Hindlimb muscle (tissue), 1 donor: ENCODE measurements at places on chromosomes 6 and 20.

DNA sequence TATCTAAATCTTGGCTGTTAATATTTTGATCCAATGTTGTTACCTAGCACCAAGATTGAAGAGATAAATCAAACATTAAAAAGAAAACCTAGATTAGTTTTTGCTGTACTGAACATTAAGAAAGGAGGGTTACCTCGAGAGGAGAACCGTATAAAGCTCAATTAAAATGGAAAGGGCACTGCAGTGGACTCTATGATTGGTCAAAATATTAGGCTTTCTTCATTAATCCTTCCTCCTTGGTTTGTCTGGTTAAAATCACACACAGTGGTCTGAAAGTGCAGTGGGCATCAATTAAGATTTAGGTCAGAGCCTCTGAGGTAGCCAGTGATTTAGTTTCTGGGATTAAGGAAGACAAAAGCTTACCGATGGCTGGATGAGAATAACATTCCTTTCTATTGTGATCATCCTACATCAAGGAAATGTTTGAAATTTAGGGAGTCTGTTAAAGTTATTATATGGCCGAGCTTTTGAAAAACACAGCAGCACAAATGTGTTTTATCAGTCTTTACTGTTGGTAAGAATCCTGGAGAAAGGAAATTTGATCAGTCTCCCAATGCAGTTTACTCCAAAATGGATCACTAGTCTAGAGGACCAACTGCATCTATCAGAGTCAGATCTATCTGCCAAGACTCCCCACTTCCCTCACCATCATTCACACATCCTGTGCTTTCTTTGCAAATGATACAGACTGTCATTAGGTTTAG lies 134.6 kb upstream of the NEDD9 start:
- DNase-seq = no peak

DNA sequence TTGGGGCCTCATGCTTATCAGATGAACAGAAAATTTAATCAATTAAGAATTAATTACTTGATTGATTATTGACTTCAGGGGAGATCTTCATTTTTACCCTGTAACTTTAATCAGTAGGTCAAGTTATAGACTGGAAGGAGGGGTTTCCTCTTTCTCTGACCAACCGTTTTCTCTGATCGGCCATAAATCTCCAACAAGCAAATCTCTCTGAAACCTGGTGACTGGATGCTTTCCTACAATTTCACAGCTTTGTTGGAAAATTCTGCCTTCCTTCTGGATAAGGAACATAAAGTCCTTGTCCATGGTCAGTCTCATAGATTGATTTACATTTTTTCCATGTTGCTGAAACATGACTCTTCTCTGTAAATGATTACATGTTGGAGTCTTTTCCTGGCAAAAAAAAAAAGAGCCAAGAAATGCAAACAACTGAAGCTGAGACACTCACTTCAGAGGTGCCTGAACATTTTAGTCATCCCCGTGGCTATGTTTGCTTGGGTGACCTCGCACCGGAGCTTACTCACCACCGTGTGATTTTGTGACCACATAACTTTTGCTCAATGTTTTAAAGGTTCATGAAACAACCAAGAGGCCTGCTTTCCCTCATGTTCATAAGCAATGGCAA lies 31.0 kb downstream of the IRF4 start:
- peak; percentile 20 for DNase-seq

DNA sequence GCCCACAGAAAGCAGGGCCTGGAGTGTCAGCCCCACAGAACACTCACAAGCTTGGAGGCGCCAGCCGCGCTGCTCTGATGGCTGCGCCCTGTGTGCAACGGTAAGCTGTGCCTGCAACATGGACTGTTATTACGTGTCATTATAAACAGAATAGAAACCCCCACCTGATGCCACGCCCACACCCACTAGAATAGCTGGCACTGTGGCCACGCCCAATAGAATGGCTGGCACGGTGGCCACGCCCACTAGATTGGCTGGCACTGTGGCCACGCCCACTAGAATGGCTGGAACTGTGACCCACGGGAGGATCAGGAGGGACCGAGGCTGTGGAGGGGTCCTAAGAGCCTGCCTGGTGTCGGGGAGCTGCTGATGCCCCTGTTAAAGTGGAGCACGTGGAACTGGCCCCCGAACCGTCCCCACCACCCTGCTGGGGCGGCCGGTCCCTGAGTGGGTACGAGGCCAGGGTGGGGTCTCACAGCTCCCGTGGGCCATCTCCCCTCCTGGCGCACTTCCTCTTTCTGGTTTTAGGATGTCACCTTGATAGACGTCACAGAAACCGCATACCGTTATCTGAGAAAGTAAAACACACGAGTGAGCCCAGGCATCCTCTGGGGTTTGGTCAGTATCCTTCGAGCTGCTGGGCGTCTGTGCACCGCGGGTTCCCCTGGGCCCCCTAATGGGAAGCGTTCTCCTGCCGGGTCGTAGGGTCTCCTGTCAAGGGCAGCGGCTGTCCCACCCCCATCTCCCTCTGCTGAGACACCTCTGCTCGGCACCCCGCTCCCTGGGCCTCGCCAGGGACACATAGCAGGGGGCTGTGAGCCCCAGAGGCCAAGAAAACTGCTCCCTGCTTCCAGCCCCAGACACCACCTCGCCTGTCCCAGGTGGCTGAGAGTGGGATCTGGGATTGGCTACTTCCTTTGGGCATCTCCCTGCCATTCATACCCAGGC lies 25.4 kb downstream of the SLC17A9 start:
- DNase-seq = no peak

DNA sequence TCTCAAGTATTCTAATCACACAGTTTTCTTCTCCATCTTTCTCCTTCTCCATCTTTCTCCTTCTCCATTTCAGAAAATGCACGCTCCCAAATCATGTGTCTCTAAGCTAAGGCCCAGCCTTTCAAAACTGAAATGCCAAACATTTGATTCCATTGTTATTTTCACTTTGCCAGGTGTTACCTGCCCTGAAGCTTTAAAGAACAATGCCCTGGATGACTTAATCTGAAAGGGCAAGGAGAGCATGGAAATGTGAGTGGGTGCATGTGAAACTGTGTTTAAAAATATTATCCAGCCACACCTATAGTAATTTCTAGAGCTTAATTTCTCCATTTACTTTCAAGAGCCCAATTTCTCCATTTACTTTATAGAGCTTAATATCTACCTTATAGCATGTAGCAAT lies 42.4 kb upstream of the GCLC start:
- no peak for DNase-seq

- no peak for DNase-seq
Observed at GRCh38 chr6:43698584-43699349, 11.2 kb upstream of the MRPS18A start.

DNA sequence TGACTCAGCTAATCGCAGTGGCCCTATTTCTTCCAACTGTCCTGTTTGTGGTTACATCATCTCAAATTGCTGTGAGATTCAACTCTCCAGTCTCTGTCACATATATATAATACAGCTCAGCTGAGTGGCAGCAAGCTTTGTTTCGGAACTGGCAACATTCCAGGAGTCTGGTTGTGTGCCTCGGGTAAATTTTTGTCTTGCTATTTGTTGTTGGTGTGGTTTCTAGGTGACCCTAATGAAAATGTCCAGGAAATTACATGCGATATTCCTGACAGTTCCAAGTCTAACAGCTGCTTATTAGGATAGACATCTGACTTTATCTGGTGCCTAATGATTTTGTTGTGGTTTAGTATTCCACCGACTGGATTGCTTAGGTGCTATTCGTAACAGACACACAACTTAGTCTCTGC lies 581.8 kb downstream of the CD109 start:
- DNase-seq = no peak
